ENCODE measurements at places on chromosomes 1 and 21.

DNA sequence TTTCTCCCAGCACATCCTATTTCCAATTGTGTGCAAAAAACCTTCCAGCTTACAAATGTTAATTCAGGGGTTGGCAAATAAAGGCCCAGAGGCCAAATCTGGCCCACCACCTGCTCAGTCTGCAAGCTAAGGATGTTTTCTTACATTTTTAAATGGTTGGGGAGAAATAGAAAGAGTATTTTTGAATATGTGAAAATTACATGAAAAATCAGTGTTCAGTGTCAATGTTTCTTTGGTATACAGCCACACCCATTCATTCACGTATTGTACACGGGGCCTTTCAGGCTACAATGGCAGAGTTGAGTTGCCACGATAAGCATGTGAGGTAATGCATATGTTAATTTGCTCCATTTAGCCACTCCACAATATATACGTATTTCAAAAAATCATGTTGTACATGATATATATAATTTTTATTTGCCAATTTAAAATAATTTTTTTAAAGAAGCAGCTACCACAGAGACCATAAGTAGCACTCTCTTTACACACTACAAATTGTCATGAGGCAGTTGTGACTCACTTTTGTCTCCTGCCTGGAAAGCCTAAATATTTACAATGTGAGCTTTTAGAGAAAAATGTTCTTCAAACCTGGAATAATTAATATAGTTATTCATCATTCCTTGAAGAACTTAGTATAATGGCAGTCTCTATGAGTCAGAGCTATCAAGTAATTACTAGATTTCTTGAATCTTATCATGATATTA lies 189.6 kb downstream of the SMYD3 start:
- DNase-seq: no peak

GRCh38 chr21:38965910-38966504 lies 160.3 kb downstream of the ETS2 start:
- peak; percentile 97 for DNase-seq

GRCh38 chr1:241675983-241676382 lies 23.9 kb downstream of the WDR64 start:
- no peak for DNase-seq

- no peak for DNase-seq
Observed at GRCh38 chr1:232878086-232878485, 72.3 kb upstream of the NTPCR start.

DNA sequence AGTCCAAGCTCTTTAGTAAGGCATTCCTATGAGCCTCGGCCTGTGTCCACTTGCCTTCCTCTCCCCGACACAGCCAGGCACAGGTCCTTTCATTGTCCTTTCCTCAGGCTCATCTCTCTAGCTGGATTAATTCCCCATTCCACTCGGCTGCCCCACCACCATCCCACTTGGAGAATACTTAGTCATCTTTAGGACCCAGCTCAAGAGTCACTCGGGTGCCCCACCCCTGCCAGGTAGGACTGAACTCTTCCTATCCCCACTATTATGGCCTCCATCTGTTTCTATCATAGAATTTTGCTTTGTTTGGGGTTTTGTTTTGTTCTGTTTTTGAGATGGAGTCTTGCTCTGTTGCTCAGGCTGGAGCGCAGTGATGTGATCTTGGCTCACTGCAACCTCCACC lies 45.9 kb upstream of the ATP2B4 start:
- no peak for DNase-seq

DNA sequence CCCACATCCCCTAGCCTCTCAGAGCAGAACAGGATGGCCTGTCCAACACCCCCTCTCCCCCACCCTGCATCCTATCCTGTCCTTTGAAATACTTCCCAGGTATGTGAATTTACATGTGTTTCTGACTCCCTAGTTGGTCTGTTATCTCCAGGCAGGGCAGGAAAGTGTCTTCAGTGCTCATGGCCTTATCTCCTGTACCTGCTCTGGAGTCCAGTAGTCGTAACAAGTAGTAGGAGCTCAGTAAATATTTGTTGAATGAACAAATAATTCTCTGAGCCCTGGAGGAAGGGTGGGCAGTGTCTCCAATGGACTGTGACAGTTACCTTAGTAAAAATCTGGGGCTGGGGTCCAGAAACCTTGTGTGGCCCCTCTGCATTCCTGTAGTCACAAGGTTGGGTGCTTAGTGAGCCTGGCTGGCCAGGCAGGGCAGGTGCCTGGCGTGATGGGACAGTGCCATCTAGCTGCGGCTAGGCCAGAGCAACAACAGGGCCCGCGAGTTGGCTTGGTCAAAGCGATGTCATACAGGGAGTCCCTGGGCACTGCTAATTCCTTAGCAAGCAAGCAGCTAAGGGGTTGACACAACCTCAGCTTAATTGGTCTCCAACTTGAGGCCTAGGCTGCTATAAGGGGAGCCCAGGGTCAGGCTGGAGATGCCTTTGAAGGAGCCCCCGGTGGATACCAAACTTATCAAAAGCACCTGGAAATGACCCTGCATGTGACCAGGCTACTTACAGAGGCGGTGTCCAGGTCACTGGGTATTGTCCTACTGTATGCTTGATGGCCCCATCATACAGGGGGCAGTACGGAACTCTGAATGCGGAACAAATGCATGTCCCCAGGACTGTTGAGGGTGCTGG lies 89.0 kb upstream of the PPM1J start:
- peak; percentile 70 for DNase-seq

GRCh38 chr1:203645996-203646395 lies 19.4 kb downstream of the ATP2B4 start:
- no peak for DNase-seq

DNA sequence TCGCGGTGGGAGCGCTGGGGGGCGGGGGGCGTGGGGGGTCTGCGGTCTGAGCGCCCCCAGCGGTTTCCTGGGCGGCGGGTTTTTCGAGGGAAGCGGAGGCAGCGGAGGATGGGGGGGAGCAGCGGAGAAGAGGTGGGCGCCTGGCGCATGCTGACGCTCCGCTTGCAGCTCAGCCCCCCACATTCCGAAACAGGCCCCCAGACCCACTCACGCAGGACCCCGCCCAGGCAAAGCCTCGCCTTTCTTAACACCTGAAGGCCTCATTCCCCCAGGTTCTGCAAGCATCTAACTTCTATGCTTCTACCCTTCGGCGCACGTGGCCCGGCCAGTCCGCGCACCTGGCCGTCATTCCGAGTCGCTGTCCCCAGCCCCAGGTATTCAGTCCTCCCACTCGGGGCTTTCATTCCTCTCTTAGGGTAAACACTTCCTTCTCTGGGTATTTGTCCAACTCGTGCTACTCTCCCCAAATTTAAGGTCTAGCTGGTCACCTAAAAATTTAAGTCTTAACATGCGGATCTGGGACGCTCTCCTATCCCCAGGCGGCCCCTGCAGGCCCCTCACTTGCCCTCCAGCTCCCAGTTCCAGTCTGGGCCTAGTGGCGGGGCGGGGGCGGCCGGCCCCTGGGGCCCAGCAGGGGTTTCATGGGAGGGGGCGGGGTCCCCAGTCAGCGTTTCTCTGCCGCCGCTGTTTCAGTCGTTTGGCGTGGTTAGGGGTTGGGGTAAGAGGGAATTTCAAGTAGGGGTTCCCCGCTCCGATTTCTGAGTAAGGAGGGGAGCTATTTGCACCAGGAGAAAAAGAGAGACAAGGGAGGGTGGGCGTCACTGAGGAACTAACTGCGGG lies 2.8 kb upstream of the ZBTB7B start:
- peak; percentile 56 for DNase-seq

DNA sequence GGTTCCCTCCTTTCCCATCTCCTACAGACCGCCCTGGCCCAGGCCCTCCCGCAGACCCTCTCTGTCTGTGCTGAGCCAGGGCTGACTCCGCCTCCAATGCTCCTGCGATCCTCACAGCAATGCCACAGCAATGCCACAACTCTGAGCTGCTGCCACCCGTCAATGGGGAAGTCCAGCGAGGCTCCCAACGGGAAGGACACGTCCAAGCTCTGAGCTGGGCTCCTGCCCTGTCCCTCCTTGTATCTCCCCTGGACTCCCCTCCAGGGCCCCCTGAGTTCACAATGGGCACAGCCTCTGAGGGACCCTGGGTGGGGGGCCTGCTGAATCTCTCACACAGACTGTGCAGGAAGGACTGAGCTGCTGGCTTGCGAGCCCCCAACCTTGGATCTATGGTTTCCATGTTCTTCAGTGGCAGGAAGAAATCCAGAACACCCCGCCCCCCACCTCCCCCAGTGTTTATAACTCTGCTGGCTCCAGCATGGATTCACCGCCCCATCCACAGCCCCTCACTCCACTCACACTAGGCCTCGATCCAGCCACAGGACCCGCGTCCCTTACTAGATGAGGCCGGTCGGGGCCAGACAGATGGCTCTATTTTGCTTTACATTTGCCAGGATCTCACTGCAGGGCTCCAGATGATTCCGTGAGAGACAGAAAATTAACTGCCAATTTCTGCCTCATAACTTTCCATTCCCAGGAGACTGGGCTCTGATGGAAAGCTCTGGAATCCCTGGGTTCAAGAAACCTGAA lies 338.0 kb downstream of the MATN1 start:
- no peak for DNase-seq

DNA sequence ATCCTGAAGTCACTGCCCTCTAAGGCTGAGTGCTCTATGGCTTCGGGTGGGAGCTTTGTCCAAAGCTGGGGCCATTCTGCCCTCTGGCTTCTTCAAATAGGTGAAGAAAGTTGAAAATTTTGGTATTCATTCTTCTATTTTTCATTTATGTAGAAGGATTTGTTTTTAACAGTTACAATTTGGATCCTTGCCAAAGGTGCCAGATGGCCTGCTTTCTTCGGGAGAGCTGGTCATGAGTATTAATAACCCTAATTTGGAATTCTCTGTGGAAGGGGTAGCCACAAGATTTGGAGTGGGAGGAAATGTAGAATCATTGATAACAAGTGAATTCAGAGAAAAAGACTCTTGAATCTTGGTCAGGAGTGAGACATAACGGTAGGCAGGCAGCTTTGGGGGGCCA lies 370.4 kb upstream of the ST6GALNAC5 start:
- DNase-seq: no peak

DNA sequence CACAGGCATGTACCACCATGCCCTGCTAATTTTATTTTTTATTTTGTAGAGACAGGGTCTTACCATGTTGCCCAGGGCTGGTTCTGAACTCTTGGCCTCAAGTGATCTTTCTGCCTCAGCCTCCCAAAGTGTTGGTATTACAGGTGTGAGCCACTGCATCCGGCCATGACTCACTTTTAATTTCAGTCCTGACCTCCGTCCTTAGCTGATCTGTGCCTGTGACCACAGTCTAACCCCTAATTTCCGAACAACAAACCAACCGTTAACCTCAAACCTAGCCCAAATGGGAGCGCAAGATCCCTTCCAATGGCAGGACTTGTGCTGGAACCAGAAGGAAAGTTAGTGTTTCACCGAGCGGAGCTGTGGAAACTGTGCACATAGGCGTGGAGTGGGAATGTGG lies 29.3 kb upstream of the MAN1C1 start:
- DNase-seq: no peak

- DNase-seq: no peak
Observed at GRCh38 chr1:223326776-223327175, 37.2 kb downstream of the SUSD4 start.

DNA sequence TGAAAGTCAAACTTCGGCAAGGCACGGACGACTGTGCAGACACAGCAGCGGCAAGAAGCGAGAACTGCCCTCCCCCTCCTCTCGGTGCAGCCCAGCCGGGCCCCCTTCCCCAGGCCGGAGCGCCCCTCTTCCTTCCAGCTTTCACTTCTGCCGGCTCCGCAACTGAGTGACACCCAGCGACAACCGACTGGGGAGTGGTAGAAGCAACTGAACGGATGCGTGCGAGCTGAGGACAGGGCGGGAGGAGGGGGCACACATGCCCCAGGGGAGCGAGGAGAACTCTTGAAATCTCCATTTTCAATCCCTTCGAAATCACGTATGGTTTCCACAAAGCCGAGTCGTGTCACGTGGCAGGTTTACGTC lies 146.6 kb downstream of the PGBD5 start:
- no peak for DNase-seq

DNA sequence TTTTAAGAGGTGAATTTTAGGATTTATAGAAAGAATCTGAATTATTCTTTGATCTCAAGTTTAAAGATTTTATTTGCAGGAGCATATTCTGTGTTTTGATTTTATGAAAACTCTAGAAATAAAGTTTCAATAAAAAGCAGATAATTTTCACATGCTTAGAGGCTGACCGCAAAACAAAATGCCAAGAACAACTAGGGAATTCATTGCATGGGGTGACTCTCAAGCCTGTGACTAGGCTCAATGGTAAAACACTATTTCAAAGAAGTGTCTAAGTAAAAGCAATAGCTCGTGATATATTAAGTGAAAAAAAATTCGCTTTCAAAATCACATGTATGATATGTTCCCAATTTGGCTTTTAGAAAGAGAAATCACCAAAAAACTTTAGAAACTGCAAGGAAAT lies 49.6 kb downstream of the RPL5 start:
- no peak for DNase-seq

GRCh38 chr1:45787905-45788304 lies 15.5 kb upstream of the MAST2 start:
- DNase-seq: no peak

GRCh38 chr21:35427320-35428000 lies 378.4 kb upstream of the RUNX1 start:
- no peak for DNase-seq

GRCh38 chr21:40622531-40622930 lies 224.4 kb downstream of the DSCAM start:
- no peak for DNase-seq

DNA sequence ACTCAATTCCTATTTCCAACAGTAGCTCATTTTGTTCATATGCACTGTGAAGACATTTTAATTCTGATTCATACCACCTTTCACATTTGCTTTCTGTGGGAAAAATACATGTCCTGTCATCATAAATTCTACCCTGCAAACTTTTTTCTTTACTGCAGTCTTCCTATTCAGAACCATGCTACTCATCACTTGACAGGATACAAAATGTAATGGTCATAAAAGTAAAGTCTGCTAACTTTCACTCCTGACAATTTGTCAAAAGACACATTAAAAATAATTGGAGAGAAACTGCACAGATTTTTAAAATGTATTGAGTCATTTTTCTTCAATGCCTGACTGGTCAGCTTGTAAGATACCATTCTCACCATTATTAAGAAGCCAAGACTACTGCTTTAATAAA lies 1817.1 kb downstream of the BRINP3 start:
- DNase-seq: no peak

GRCh38 chr1:228018961-228019721 lies 12.3 kb downstream of the WNT3A start:
- no peak for DNase-seq

GRCh38 chr1:109466452-109467300 lies at the start of gene SYPL2:
SYPL2 (plus strand) TSS chr1:109466546; CDS start chr1:109466844, 298 bp downstream.
- no peak for DNase-seq

DNA sequence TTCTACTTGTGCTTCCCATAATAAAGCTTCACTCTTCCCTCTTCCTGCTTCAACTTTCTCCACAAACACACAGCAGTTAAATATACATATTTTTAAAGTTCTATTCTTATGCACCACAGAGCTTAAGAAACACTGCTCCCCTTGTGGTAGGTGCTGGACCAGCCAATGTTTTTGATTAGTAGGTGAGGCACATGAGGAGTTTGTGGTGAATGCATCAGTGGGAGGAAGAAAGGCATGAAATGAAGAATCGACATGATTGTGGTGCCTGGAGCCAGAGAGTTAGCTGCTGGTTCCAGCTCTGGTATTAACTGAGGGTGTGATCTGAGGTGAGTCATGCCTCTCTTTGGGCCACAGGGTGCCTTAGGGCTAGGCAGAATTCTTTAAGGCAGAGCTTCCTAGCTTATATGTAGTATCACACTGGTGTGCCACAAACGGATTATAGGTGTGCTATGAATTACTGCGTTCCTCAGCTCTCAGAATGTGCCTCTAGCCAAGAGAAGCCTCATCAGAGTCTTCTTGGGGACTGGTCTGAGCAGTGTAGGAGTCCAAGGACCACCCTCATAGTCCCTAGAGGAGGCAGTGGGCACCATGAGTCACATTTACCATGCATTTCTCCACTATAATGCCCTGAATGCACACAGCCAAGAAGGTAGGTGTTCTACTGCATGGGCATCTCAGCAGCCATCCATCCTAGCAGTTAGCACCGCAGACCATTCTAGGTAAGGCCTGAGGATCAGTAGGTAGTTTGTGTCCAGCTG lies 97.4 kb upstream of the SGIP1 start:
- peak; percentile 7 for DNase-seq

All from SHP77 (cell line).